Body of pancreas (tissue), 4 donors: ENCODE measurements at places on chromosomes 13 and 19.

DNA sequence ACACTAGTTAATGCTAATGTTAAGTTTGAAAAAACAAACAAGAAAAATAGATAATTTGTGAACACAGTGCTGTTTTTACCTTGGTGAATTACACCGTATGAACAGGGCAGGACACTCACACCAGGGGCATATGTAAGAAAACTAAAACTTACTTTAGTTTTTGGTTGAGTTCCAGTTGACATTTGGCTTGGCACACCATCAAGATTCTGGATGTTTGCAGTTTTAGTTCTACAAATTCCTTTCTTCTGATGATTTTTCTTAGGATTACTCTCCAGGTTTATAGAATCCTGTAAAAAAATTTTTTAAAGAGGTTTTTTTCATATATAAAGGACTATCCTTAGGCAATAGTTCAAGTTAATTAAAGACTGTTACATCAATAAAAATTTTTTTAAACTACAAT lies 238.5 kb upstream of the STARD13 start:
- DNase-seq: peak; percentile 25

GRCh38 chr19:13214036-13214730 lies 64.0 kb downstream of the IER2 start:
- DNase-seq: no peak

DNA sequence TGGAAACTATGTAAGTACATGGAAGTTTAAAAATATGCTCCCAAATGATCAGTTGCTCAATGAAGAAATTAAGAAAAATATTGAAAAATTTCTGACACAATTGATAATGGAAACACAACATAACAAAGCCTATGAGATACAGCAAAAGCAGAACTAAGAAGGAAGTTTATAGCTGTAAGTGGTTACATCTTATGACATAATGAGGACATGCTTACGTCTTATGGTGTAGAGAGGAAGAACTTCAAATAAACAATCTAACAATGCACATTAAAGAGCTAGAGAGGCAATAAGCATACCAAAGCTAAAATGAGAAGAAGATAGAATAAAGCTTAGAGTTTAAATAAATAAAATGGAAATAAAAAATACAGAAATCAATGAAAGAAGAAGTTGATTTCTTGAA lies 50.0 kb upstream of the CEACAM21 start:
- no peak for DNase-seq

GRCh38 chr13:50451609-50452008 lies 391.9 kb downstream of the DLEU7 start:
- no peak for DNase-seq

- DNase-seq: no peak
These were observed 36.8 kb downstream of the ATP7B start for GRCh38 chr13:51974482-51974881.

DNA sequence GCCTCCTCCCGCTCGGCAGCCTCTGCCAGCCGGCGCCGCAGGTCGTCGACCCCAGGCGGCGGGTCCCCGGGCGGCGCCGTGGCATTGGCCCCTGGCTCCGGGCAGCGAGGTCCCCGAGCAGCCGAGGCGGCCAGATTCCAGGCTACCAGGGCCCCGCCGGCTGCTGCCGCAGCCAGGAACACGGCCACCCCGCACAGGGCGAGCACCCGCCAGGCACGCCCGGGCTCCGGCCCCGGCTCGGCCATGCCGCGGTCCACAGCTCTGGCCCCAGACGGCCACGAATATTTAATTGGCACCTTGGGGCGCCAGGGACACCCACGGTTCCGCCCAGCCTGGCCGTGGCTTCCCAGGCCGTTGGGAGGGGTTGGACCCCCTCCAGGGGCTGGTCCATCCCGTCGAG lies at the start of gene CCDC194:
Gene CCDC194, minus strand, starts transcription at position 283 of the 400 bp plus-strand sequence. Its CDS starts 38 bp downstream, at position 245.
- DNase-seq: no peak

GRCh38 chr19:41792513-41793413 lies 3.6 kb upstream of the CEACAM3 start:
- DNase-seq: peak; percentile 55

DNA sequence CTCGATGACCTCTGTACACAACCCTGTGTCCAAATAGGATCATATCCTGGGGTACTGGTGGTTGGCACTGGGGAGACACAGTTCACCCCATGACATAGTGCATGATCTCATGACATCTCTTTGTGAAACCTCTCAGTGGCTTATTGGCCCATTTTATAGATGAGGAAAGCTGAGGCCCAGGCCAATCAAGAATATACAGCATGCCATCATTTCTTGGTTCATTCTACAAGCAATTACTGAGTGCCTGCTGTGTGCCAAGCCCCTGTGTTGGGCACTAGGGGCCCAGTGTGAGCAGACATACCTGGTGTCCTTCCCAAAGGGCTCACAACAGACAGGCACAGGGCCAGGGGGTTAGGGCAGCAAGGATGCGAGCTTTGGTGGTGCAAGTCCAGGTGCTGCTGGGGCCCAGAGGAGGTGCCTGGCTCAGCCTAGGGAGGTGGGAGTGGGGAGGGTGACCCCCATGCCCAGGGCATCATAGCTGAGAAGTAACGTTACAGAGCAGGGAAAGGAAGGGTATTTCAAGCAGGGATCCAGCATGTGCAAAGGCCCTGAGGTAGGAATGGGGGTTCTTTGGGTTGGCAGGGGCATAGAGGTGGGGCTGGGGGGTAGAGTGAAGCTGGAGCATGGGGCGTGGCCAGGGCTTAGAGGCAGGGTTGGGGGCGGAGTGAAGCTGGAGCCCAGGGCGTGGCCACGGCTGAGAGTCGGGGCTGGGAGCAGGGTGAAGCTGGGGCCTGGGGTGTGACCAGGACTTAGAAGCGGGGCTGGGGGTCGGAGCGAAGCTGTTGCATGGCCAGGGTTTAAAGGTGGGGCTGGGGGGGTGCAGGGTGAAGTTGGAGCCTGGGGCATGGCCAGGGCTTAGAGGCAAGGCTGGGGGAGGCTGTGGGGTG lies 20.7 kb downstream of the COLGALT1 start:
- DNase-seq: no peak

GRCh38 chr19:32350471-32350865 lies 5.1 kb downstream of the ZNF507 start:
- DNase-seq: no peak

DNA sequence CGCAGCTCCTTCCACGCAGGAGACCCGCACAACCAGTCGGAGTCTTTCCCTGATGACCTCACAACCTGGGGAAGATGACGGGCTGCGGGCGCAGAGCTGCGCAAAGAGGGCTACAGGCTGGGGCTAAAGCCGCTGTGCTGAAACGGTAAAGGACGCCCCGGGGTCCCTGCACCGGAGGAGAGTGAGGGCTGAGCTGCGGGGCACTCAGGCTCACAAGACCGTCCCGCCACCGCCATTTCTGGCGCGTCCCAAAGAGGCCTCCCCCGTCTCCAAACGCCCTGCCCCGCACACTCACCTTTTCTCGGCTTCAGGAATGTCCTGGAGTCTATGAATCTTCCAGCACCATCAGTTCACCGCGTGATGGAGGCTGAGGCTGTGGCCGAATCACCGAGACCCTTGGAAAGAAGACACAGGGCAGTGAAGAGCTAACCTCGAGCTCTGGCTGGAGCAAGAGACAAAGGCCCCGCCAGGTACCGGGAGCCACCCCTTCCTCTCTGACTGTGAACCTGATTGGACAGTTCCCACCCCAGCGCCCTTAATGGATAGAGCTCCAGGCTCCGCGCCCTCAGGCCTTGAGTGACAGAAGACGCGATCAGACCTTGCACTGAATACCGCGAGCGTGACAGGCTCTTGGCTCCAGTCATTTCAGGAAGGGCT lies 41.8 kb upstream of the ZNF429 start:
- DNase-seq: peak; percentile 70

DNA sequence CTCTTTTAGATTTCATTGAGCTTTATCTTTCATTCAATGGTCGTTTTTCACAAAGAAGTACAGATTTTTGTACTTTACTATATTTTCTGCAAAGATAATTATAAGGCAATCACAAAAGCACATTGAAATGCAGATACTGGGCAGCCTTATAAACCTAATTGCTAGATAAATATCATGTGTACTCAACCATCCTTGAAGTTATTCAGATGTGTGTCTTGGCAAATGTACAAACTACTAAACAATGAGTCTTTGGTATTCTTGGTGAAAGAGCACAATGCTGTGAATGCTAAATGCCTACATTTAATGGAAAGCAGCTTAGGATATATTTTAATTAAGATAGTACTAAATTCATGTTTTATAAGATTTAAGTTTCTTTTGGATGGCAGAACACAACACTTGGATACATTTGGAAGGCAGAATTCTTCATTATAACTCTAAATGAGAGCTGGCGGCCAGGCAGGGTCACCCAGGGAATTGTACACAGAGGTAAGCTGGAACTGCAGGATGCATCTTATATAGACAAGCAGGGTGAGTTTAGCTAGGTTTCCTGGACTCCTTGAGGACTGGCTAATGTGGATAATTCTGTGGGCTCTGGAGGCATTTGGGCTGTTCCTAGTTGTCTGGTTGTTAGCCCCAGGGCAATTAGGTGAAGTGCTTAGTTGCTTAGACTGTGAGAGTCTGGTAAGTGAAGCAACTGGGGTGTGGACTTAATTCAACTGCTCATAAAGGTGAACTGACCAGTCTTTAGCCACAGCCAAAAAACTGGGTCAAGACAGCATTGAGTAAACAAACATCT lies 286.6 kb downstream of the PCDH20 start:
- DNase-seq: no peak

DNA sequence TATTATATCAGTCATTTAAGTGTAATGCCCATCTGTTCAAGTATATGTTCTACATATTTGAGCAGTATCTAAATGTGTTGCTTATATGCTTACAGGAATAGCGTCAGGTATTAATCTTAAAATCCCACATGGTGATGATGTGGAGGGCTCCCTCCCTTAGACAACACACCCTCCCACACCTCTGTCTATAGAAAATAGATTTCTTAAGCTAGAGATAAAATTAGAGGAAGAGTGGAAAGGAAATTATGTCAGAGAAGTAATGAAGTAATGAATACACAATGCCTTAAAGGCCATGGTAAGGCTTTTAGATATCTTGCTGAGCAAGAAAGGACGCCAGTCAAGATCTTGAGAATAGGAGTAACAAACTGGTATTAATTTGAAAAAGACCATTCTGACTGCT lies 12.4 kb downstream of the ZDHHC20 start:
- no peak for DNase-seq

DNA sequence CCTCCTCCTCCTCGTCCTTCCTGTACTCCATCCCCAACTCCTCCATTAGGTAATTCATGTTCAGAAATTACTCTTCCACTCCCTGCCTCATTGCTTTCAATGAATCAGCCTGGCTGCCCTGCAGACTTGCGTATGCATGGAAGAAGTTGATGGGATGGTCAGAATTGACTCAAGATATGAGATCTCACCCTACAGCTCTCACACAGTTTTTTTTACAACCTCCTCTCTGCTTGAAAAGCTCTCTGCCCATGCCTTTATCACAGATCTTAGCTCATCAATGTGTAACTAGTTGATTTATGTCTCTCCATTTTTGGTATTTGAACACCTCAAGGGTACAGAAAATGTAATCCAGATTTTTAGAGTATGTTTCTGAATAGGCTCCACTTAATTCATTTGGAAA lies 506.9 kb downstream of the TBC1D4 start:
- DNase-seq: no peak

- DNase-seq: no peak
These were observed 68.8 kb downstream of the DNAJC3 start for GRCh38 chr13:95745752-95746151.

GRCh38 chr13:92769046-92769445 lies 457.6 kb upstream of the GPC6 start:
- no peak for DNase-seq

DNA sequence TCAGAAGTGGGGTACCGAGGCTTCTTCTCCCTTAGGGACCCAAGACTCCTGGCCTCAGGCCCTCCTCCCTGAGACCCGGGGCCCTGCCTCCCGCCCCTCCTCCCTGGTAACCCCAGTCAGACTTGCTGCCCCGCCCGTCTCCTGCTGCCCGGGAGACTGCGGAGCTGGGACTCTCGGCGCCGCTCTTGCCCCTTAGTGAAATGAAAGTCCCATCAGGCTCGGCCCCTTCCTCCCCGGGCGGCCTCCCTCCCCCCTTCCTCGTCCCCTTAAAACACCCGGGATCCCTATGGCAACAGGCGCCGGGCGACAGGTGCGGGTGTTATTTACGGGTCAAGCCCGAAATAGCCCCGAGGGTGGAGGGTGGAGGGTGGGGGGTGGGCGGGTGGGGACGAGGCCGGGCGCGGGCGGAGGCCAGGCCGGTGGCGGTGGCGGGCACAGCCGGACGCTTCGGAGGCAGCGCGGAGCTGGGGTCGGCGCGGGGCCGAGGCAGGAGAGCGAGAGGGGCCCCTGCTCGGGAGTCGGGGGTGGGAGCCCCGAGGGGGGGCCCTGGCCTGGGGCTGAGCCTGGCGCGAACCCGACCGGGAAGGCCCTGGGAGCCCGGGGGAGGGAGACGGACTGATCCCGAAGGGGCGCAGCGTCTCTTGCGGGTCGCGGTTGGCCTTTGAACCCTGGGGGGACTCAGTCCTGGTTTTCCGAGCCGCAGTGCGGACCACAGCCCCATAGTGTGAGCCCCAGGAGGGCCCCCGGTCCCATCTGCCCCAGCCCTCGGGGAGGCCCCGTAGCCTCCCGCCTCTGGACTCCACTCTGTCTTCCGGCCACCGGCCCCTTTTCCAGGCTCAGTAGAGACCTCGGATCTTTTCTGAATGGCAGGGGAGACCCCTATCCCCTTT lies at the start of gene CACNG6:
Gene CACNG6, plus strand, starts transcription at position 414 of the 890 bp plus-strand sequence. CDS start 1,241 bp downstream, outside the sequence.
- no peak for DNase-seq

DNA sequence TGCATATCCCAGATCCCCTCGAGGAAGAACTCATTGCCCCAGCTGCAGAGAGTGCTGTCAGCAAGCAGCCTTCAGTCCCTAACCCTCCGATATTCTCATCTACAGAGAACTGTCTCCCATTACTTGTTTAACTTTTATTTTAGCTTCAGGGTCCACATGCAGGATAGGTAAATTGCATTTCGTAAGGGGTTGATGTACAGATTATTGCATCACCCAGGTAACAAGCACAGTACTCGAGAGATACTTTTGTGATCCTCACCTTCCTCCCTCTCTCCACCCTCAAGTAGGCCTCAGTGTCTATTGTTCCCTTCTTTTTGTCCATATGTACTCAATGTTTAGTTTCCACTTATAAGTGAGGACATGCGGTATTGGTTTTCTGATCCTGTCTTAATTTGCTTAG lies 171.5 kb upstream of the IRS2 start:
- DNase-seq: no peak

- DNase-seq: no peak
These were observed 33.9 kb upstream of the RANBP3 start for GRCh38 chr19:6011794-6012193.

GRCh38 chr13:40600149-40600751 lies 66.2 kb downstream of the FOXO1 start:
- no peak for DNase-seq

DNA sequence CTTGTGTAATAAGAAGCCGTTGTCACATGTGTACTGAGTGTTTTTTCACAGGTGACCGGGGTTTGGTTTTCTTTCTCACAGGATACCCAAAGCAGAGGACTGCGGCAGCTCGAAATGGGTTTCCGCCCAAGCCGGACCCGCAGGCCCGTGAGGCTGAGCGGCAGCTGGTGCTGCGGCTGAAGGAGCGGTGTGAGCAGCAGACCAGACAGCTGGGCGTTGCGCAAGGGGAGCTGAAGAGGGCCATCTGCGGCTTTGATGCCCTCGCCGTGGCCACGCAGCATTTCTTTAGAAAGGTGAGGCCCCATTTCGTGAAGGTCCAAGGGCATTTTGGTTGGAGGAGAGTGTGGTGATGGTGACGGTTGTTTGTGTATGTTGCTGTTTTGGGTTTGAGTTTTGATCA lies 236.3 kb downstream of the SLC7A1 start:
- DNase-seq: no peak

GRCh38 chr19:45087531-45087930 lies 5.4 kb upstream of the PPP1R37 start:
- no peak for DNase-seq
